ENCODE measurements at places on chromosomes 5 and 9. TPM values are rescaled to one million over a fixed set of nuclear protein-coding genes. Genes with fewer than 3 reads are reported as not detected.

BDP1 gene
- total RNA-seq = 42.8 TPM

ARID3C gene
- total RNA-seq = not detected

FST gene
- total RNA-seq = 0.96 TPM

PTGES gene
- not detected for total RNA-seq

UGT3A2 gene
- total RNA-seq = not detected

LAMC3 gene
- 6.9 TPM for total RNA-seq

CTXN3 gene
- total RNA-seq = not detected

C5 gene
- total RNA-seq = 1.0 TPM

FIBCD1 gene
- not detected for total RNA-seq

FER gene
- total RNA-seq = 13.8 TPM

S100Z gene
- not detected for total RNA-seq

CBY3 gene
- 0.99 TPM for total RNA-seq

- DNase-seq = no peak
Measured at GRCh38 chr5:80600943-80601693, 31.0 kb upstream of the ANKRD34B start.

GRCh38 chr9:99833735-99834134, 12.1 kb downstream of the NR4A3 start:
- DNase-seq = no peak

- no peak for DNase-seq
Measured at GRCh38 chr5:173866858-173867679, 21.1 kb upstream of the CPEB4 start.

DNA sequence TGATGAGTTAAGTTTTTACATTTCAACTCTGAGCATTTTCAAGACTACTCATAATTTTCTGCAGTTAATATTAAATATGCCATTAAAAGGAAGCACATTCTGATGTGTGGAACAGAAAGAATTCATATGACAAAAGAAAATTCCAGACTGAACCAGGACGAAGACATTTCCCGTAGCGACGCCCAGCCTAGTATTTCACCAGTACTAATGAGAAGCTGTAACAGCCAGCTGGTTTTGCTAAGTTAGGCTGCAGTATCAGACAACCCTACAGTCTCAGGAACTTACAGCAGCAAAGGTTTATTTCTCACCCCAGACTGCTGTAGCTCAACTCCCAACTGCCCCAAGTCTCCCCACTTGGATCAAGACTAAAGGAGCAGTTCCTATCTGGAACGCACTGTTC, 91.6 kb downstream of the TMEM174 start:
- DNase-seq = no peak

DNA sequence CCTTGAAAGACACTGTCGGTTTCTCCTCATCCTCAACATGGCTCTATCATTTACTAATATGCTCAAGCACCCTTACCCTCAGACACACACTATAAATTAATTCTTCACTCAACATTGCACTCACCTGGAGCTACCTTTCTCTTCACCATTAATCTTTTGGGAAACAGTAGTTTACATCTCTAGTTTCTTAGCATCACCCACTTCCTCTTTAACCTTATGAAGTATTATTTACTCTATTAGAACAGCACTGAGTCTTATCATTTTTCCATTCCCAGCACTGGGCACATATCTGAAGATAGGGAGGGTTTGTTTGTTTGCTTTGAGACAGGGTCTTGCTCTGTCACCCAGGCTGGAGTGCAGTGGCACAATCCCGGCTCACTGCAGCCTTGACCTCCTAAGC, 213.5 kb downstream of the SMARCA2 start:
- DNase-seq = no peak

DNA sequence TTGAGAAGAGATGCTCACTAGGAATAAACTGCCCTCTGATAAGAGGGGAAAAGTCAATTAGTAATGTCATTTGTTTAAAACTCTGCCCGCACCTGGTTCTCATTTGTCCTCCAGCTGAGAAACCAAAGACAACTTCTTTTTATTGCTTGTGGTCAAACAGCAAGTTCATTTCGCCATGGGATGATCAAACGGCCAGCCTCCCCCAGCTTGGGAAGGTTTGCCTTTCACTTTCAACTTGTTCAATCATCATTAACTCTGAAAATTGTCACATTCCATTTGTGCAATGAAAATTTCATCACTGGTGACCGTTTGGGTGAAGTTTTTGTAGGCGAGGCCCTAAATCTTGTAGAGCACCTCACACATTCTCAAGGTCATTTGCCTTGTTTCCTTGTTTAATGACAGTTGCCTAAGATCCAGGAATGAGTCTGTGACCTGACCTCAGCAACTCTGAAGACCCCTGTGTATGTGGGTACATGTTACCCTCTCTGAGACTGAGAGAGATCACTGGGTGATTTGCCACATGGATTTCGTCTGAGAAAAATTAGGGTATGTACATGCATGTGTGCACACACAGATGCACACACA, 117.7 kb downstream of the MARCHF3 start:
- no peak for DNase-seq

- DNase-seq = peak; percentile 14
Measured at GRCh38 chr9:32968101-32969011, 33.1 kb downstream of the APTX start.

DNA sequence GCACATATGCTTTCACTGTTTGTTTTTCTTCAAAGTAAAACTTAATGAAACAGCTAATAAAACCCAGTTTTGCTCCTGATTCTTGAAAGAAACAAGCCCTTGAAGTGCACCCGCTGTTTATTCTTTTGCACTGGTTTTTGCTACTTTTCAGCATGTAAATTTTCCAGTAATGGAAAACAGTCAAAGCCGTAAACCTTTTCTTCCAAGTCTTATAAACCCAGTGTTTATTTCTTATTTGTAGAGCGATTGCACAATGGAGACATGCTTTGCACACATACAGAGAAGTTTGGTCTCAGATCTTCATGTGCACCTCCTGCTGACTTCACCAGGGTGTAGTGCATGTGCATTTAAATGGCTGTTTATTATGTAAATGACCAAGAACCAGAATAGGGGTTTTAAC, 51.8 kb downstream of the ATG10 start:
- DNase-seq = no peak

- DNase-seq = no peak
Measured at GRCh38 chr9:38177680-38178079, 108.7 kb upstream of the SHB start.

DNA sequence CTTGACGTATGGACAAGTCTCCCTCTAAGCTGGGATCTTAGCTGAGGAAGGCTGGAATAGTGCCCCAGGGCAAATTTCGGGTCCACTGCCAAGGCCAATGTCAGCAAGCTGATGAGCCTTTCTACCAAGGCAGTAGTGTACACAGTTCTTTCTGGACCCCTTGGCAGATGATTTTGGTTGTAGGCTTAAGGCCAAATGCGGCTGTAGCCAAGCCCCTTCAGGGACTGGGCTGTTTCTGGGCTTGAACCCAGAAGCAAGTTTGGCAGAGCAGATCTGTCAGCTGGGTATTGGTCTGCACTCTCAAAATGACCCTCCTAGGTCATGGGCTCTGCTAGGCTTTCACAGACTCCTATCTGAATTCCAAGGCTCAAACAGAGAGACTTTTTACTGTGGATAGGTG, 121.6 kb downstream of the ADAMTSL1 start:
- DNase-seq = no peak

DNA sequence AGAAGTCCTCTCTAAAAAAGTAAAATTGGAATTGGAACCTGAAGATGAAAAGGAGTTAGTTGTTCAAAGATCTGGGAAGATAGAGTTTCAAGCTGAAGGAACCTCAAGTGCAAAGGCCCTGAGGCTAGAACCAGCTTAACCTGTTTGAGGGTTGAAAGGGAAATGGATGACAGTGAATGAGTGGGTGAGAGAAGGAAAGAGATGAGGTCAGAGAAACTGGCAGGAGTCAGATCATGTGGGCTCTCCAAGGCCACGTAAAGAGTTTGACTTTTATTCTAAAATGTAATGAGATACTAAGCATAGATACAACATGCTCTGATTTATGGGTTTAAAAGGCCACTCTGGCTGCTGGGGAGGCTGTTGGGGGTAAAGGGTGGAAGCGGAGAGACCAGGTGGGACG, 2.5 kb upstream of the RAD23B start:
- no peak for DNase-seq

GRCh38 chr5:81826128-81826527, 75.2 kb upstream of the SSBP2 start:
- DNase-seq = no peak

GRCh38 chr5:73496984-73497457, 1.2 kb upstream of the BTF3 start:
- DNase-seq = no peak

- DNase-seq = no peak
Measured at GRCh38 chr9:121820286-121821005, 169.0 kb downstream of the DAB2IP start.

DNA sequence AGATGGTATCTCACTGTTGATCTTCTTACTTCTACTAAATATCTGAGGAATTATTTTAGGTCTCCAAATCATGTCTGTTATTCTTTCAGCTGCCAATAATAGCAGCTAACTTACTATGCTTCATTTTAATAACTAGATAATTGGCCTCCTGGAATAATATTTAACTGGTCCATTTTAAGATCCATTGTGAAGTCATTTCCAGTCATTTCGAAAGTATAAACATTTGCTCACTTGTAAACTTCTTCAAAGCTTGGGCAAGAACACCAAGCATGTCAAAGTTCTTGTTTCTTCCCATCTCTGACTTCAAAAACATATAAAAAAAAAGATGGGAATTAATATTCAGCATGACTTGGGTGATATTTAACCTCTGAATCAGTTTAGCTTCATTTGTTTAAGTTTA, 61.4 kb upstream of the MRPS30 start:
- no peak for DNase-seq

GRCh38 chr9:4686112-4686511, 6.7 kb downstream of the CDC37L1 start:
- no peak for DNase-seq

DNA sequence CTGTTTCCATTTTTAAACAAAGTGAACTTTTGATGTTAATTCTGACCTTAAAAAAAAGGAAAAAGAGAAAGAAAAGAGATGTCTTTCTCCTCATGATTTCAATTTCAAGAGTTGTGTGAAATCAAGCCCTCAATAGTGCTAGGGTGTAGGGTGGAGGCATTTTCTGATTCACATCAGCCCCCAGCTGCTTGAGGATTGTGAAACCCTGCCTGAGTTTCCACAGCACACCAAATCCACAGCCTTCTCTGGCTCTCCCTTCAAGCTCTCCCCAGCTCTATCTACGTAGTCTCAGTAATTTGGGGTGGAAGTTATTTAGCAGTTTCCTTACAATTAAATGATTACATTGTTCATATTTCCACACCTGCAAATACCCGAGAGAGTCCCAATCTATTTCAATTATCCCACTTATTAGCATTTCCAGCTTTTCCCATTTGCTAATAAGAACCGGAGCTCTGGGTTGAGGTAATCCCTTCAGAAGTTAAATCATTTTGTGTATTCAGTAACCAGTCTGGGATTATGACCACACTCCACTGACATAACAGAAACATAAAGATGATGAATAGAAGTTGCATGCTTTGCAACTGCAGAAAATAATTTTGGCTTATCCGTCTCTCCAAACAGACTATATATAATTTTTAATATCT, 54.9 kb downstream of the MTX3 start:
- no peak for DNase-seq

GRCh38 chr9:122228568-122229484, at the start of gene LHX6:
TSS of gene LHX6 (minus strand) at chr9:122228957. CDS start at chr9:122228740, 217 bp downstream.
- no peak for DNase-seq

DNA sequence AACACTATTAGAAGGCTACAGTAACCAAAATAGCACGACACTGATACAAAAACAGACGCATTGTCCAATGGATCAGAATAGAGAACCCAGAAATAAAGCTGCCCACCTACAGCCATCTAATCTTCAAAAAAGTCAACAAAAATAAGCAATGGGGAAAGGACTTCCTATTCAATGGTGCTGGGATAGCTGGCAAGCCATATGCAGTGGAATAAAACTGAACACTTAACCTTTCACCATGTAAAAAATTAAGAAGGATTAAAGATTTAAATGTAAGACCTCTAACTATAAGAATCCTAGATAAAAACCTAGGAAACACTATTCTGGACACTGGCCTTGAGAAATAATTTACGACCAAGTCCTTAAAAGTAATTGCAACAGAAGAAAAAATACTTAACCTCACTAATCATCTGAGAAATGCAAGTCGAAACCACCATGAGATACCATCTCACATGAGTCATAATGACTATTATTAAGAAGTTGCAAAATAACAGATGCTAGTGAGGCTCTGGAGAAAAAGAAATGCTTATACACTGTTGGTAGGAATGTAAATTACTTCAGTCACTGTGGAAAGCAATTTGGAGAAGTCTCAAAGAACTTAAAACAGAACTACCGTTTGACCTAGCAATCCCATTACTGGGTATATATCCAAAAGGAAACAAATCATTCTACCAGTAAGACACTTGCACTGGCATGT, 203.3 kb upstream of the CDH9 start:
- DNase-seq = no peak

DNA sequence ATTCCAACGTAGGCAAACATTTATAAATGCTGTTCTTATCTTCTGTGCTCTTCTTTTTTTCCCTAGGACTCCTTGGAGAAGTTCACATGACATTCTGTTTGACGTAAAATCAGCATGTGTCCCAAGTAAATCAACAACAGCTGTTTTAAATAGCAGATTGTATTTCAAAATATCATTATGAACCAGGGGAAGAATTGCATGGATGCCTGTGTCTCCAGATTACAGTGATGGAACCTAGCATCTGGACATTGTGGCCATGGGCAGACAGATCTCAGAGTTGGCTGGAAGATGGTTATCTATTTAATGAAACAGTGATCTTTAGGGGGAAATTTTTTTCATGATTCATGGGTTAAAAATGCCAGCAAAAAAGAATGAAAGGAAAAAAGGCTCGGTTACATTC, 222.0 kb downstream of the MAN2A1 start:
- no peak for DNase-seq

- no peak for DNase-seq
Measured at GRCh38 chr5:6287176-6287575, 91.2 kb downstream of the MED10 start.

GRCh38 chr5:91848453-91848852, 465.3 kb upstream of the ARRDC3 start:
- DNase-seq = no peak

GRCh38 chr9:131784748-131785501, 45.0 kb upstream of the RAPGEF1 start:
- DNase-seq = no peak

DNA sequence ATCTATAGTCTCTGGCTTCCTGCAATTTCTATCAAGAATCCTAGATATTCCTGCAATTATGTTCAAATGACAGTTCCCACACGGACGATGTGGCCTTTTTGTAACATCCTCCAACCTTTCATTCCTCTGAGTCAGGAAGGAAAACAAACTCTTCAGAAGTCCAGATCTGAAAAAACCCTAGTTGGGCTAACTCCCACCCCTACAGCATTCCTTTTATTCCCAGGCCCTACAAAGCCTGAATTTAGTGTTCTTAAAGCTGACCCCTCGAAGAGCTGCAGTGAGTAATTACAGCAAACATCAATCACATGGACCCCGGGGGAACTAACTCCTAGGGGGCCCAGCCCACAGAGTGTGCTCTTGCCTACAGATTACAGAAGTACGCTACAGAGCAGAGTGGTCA, 99.7 kb downstream of the SERINC5 start:
- DNase-seq = no peak

DNA sequence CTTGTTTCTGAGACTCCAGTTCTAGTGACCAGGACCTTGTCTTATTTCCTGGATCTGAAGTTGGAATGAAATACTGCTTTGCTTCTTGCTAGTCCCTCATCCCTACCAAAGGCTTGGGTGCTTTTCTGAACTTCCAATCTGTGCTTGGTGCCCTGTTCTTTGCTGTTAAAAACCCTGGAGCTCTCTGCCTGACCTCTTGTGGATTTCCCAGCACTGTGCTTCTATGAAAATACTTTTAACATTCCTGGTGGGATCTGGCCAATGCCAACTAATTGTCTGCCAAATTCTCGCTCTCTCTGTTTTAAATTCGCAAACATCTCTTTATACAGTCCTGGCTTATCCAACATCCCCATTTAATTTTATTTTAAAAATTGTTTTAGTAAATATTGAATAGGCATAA, 26.7 kb upstream of the CSNK1G3 start:
- no peak for DNase-seq
